Stimulated activated effector memory CD8-positive, alpha-beta T cell treated with anti-CD3 and anti-CD28 coated beads, Interleukin-12 subunit alpha, Interleukin-12 subunit beta, amount 100 ng/mL, for 72 hours (primary cell): ENCODE measurements at places on chromosomes 5 and 9.
A peak's percentile ranks its signal among the peaks of the same experiment; 100 is the strongest.

DNA sequence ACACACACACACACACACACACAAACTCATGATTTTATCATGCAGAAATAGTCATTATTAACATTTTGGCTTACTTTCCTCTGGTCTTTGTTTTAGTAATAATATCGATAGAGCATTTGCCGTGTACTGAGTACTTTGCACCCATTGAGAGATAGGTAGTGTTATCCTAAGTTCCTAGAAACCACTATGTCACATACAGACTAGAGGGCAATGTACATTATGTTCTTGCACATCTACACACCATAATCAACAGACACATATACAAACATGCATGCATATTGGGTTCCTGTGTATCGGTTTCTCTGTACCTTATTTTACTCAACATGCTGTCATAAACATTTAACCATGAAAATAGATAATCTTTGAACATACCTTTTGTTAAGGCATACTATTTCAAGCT is 45.7 kb downstream of the MAT2B start:
- DNase-seq, result no peak

- DNase-seq, result no peak
Observed at GRCh38 chr5:129658801-129659200, 89.1 kb upstream of the MINAR2 start.

DNA sequence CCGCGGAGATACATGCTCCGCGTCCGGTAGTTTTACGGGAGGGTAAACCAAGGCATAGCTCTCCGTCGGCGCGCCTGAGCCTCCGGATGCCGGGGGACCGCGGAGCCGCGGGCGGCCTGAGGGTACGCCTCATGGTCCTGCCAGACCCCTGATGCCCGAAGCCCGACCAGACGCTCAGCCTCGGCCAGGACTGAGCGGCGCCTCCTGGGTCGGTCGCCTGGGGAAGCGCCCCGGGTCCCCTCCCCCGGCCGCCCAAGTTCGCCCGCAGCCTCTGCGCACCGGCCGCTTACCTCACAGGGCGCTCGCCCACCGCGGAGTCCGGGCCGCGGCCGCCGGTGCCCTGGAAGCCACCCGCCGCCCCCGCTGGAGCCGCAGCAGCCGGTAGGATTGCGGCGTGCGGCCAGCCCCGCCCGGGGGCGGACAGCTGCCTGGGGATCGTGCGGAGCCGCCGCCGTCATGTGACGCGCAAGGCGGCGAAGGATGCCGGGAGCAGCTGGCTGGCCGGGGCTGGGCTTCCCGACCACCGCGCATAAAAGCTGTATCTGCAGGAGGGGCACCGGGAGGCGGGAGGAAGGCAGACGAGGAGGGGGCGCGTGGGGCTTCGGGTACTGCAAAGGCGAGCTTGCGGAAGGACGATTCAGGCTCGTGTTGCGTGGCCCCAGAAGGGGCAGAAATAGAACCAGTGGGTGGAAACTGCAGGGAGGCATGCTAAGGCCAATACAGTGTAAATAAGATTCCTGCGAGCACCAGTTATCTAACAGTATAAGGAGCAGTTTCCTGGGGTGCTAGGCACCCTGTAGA is at the start of gene FBXO10:
Gene FBXO10 (minus strand): TSS at position 460 of the 801 bp plus-strand sequence. CDS start 34,612 bp downstream, outside the sequence.
- peak; percentile 36 for DNase-seq

DNA sequence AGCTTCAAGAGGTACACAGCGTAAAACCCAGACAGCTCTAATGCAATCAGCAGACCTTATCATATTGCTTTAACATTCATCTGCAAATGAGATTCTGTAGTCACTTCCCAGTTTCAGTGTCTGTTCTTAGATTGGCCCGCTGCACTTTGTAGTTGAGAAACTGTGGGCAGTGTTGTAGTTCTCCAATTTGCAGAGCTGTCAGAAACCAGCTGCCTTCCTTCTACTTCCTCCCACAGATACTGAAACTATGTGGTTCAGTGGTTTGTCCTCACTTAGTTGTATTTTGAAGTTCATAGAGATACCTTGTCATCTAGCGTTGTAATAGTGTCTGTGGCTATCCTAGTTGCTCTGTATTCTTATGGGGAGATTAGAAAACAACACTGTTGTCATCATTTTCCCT is 39.6 kb upstream of the TRIM36 start:
- DNase-seq, result peak; percentile 68

DNA sequence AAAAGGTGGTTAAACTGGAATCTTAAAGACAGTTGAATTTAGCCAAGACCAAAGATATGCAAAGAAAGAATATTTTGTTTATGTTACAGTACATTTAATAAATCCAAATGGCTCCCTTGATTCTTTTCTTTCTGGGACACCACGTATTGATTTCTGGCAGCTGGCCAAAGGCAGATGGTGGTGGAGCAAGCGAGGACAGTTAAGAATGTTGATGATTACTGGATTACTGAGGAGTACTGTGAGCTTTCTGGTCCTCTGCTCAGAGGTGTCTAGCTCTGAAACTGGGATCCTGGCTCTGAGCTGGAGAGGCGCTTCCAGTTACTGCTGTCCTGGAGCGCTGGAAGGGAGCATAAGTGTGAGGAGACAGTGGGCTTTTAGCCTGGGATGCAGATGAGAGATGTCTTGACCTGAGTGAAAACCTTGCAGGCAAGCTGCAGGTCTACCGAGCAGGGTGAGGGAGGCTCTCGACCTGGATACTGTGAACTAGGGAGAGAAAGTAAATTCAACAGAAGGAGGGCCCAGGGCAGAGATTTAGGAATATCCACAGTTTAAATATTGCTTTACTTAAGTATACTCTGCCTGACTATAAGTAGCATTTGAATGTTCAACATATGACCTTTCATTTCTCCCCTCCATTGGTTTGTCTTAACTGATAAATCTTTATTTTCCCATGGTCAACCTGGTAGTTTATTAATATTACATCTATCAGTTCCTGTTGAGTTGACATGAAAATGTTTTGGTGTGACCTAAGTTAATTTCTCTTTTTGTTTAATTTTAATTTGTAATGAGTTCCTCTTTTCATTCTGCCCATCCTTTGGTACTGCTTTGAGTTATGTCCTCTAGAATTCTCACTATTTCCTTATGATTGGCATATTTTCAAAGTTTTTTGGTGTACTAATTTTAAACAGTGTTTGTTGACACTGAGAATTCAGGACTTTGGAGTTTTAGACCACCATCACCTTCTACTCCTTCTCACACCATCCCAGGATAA is 3.7 kb downstream of the SYK start:
- no peak for DNase-seq

DNA sequence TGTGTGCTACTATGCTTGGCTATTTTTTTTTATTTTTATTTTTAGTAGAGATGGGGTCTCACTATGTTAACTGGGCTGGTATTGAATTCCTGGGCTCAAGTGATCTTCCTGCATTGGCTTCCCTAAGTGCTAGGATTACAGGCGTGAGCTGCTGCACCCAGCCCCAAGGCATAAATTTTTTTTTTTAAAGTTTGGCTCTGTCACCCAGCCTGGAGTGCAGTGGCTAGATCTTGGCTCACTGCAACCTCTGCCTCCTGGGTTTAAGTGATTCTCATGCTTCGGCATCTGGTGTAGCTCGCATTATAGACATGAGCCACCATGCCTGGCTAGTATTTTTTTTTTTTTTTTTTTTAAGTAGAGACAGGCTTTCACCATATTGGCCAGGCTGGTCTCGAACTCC is 70.3 kb downstream of the RAB24 start:
- no peak for DNase-seq

- peak; percentile 55 for DNase-seq
Observed at GRCh38 chr9:34651876-34652601, at the start of gene IL11RA. TSS of gene IL11RA (plus strand) at chr9:34652185. CDS start at chr9:34655218, 3,033 bp downstream.

GRCh38 chr5:98911280-98912040 is 17.3 kb downstream of the CHD1 start:
- DNase-seq, result no peak

GRCh38 chr9:133202145-133202513 is 6.9 kb downstream of the OBP2B start:
- no peak for DNase-seq

- no peak for DNase-seq
Observed at GRCh38 chr9:2934241-2934650, 90.4 kb upstream of the PUM3 start.

DNA sequence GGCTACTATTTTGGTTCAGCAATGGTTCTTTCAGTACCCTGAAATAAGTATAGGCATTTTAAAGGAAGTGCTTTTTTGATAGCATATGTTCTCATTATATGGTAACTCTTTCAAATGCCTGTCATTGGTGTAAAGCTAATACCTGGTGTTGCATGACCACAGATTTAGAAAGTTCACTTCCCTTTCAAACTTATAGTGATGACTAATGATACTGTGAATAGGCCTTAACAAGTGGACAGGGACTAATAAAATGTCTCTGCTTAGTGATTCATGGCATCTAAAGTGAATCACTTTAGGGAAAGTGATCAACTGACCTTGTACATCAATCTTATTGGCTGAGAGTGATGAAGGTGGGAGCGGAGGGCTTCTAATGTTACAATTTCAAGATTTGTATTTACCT is 21.6 kb downstream of the MRPL22 start:
- no peak for DNase-seq

GRCh38 chr5:132417010-132417439 is 47.5 kb downstream of the SLC22A5 start:
- DNase-seq, result no peak

DNA sequence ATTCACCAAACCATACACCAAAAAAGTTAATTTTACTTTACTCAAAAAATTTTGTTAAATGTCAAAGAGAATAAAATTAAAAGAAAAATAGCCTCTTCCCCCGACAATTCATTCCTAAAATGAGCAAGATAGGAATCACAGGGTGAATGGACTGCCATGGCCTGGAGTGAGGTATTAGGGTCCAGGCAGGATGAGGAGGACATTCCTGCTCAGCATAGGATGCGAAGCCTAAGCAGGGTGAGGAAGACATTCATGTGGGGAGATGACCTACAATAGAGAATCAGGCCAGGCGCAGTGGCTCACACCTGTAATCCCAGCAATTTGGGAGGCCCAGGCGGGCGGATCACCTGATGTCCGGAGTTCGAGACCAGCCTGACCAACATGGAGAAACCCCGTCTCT is 8.4 kb downstream of the NUDCD2 start:
- DNase-seq, result no peak

DNA sequence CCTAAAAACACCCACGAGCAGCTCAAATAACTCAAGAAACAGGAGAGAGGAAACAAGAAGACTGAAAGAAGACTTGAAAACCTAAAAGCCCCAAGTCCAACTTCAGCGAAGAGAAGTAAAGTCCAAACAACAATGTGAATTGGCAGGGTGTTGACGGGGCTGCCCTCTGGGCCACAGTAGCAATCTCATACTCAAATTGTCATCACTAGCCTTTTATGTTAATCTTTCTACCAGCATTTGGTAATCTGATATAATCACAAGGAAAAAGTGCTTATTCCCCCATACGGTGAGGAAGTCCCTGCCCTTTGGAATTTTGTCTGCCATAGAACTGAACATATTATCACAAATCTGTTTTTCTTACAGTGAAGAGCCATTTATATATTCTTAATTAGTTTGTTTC is 51.5 kb upstream of the IFNE start:
- DNase-seq, result no peak

DNA sequence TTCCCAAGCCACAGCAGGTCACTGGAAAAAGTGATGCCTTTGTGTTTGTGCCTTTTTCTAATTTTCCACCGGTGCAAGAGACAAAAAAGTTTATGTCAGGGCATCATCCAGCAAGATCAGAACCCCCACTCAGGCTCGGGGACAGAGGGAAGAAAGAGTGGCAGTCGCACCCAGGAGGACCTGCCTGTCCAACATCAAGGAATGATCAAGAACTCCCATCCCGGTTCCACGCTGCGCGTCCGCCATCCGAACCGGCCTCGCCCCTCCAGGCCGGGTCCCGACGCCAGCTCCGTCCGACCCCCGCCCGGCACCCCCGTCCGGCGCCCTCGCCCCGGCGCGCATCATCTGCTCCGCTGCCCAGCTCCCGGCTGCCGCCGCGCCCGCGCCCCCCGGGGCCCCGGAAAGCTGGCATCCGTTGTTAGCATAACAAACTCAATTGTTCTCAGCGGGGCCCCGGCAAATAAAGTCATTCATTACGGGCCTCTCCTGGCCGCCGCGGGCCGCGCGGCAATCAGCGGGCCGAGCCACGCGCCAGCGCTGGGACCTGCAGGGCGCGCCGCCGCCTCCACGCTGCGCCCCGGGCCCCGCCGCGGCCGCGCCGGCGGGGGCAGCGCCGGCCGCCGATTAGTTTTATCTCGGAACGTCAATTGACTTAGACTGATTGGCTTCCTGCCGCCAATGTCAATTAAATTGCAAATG is 48.1 kb downstream of the PAX5 start:
- no peak for DNase-seq

GRCh38 chr5:103466495-103466894 is 96.1 kb downstream of the NUDT12 start:
- DNase-seq, result no peak

- no peak for DNase-seq
Observed at GRCh38 chr5:118818604-118819003, 169.7 kb downstream of the DTWD2 start.

GRCh38 chr9:135174981-135175380 is 87.5 kb downstream of the OLFM1 start:
- DNase-seq, result no peak

GRCh38 chr9:99345942-99346341 is 123.9 kb downstream of the SEC61B start:
- DNase-seq, result no peak

DNA sequence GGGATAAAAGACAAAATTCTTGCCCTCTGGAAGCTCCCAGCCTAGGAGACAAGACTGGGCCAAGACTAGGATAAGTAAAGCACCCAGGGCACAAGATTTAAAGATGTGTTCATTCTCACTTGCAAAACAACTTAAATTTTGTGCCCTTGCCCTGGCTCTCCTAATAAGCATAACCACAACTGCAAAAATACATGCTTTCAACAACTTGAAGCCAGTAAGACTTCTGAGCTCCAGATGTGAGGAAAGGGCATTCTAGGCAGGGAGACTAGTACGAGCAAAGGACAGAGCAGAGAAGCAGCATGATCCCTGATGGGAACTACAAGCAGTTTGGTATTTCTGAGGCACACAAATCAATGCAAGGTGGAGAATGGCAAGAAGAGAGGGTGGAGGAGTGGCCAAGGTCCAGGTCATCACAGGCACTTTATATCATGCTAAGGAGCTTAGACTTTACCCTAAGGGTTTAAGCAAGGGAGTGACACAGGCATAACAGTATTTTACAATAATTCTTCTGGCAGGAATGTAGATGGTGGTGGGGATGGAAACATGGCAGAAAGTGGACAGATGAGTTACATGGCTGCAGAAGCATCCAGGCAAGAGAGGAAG is 30.1 kb upstream of the SIL1 start:
- no peak for DNase-seq

DNA sequence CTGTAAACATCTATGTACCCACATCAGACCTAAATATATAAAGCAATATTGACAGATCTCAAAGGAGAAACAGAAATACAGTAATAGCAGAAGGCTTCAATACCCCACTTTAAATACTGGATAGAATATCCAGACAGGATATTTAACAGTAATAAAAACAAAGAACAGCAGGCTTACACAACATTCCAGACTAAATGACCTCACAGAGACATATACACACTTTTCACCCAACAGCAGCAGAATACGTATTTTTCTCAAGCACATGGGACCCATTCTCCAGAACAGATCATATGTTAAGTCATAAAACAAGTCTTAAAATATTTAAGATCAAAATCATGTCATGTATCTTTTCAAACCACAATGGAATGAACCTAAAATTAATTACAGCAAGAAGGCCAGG is 76.8 kb downstream of the CAMSAP1 start:
- DNase-seq, result no peak

- DNase-seq, result no peak
Observed at GRCh38 chr5:132475497-132475882, 15.1 kb downstream of the IRF1 start.
